Stimulated activated CD4-positive, alpha-beta T cell treated with anti-CD3 and anti-CD28 coated beads, Interleukin-4, amount 100 ng/mL, for 4 hours (primary cell): ENCODE measurements at places on chromosomes 6 and 20.
A peak's percentile ranks its signal among the peaks of the same experiment; 100 is the strongest.

DNA sequence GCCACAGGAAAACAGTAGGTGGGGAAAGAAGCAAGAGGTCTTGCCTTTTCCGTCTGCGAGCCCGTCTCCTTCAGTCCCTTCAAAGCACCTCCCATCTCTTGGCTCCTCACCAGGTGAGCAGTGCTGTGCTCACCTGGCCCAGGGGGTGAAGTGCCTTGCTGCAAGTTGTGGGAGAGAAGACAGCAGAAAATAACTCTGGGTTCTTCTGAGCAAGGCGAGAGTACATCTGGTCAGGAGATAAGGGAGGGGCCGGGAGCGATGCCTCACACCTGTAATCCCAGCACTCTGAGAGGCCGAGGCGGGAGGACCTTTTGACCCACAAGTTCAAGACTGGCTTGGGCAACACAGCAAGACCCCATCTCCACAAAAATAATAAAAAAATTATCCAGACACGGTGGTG is 35.6 kb upstream of the TGM3 start:
- no peak for DNase-seq

GRCh38 chr6:129672881-129673631 is 36.9 kb downstream of the ARHGAP18 start:
- peak; percentile 13 for DNase-seq

DNA sequence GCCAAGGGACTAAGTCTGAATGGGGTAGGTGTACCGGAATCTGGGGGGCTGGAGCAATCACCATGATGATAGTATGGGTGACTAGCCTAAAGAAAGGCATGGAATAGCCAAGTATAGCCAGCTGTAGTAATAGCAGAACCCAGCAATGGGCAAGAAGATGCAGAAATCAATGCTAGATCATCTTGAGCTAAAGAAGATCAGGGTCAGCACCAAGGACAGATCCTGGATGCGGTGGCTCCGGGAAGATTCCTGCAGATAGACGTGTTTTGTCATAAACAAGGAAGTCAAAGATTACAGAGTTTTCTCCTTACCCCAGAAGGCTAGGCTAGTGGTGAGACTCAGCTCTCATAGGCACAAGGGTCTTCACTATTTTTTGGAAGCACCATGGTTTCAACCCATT is 561.6 kb upstream of the CHD6 start:
- no peak for DNase-seq

DNA sequence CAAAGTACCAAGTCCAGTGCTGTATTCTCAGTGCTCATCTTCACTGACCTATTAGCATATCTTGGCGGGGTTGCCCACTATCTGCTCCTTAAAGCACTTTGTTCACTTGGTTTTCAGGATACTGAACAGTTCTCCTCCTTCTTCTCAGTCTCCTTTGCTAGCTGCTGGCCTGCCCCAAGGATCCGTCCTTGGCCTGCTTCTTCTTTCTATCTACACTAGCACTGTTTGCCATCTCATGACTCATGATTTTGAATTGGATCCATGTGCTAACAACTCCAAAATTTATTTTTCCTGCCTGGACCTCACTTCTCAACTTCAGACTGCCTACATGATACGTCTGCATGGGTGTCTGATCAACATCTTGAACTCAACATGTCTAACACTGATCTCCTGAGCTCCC is 15.5 kb downstream of the TPD52L1 start:
- DNase-seq, result no peak

- no peak for DNase-seq
These were observed 370.4 kb downstream of the PREX1 start for GRCh38 chr20:48457193-48458002.

DNA sequence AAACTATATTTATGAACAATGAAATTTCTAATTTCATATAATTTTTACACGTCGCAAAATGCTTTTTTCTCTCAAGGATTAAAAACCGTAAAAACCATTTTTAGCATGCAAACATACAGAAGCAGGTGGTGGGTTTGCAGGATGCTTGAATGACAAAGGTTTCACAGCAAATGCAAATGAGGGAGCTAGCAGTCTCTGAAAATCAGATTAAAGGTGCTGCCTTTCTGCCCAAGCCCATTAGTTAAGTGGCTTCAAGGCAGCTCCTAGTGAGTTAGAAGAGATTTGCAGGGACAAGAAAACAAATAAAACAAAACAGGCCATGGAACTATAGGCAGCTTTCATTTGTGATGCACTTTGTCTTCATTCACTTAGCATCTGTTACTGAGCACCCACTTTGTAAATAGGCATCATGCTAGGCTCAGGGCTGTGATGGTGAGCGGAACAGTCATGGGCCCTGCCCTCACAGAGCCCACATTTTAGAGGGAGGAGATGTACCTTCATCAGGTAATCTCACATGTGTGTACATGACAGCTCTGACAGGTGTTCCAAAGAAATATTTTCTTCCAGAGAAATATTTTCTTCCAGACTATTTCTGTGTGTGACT is 29.5 kb downstream of the NAPB start:
- DNase-seq, result no peak

DNA sequence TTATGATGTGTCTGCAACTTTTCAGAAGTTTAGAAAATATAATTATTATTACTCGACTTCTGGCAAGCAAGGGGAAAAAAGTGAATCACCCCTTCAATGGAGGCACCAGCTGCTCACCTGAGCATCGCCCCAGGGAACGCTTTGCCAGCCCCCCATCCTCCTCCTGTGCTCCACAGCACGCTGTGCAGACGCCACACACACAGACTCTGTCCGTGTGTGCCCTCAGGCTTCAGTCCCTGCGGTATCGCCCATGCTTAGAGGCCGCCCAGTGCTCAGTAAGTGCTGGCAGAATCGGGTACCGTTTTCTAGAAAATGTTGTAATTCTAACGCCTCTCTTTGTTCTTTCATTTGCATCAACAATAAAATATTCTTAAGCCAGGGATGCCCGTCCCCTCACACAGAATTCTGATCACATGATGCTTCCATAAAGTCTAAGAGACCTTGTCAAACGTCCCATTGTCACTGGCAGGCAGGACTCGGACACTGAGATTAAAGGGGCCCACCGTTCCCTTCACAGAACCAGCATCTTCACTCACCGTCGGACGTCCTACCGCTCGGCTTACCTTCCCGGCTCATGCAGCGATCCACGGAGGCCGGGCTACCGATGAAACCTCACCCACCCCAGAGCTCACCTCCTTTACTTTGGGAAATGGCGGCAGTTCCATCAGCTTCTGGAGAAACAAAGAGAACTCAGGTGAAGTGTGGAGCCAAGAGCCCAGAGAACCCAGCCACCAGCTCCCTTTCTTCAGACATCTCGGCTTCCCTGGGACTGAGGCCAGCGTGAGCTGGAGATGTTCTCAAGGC is 105.5 kb downstream of the DLL1 start:
- no peak for DNase-seq

- DNase-seq, result no peak
These were observed 737.0 kb upstream of the ADGRB3 start for GRCh38 chr6:67897998-67898607.

DNA sequence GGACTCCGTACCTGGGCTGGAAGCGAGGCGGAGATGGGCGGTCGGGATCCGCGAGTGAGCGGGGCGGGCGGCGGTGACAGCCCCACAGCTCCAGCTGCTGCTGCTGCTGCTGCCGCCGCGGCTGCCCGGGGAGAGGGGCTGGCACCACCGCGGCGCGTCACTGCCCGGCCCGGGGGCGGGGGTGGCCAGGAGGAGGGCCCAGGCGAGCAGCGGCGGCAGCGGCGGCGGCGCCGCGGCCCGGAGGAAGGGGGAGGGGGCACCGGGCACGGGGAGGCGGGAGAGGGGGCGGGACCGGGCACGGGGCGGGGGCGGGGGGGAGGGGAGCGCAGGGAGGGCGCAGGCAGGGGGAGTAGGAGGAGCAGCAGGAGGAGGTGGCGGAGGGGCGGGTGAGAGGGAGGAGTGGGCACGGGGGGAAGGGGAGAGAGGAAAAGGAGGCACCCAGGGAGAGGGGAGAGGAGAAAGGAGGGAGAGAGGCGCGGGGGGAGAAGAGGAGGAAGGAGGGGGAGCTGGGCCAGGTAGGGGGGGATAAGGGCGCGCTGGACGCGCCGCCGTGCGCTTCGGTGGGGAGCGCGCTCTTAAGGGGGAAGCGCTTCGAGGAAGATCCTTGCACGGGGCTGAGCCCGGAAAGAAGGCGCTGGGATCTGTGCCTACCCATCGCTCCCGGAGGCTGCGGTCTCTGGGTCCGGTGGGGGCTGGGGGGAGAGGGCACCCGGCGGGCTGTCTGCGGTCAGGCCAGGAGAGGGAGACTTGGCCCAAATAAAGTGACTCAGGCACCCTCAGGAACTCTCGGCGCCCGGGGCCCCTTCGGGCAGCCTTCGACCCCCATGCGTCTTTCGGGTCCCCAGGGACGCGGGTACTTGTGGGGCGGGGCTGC is 101.5 kb downstream of the NOL4L start:
- DNase-seq, result peak; percentile 56

GRCh38 chr6:45072673-45073072 is 255.5 kb upstream of the RUNX2 start:
- no peak for DNase-seq

GRCh38 chr20:2302384-2303060 is 6.7 kb downstream of the TGM3 start:
- DNase-seq, result no peak

DNA sequence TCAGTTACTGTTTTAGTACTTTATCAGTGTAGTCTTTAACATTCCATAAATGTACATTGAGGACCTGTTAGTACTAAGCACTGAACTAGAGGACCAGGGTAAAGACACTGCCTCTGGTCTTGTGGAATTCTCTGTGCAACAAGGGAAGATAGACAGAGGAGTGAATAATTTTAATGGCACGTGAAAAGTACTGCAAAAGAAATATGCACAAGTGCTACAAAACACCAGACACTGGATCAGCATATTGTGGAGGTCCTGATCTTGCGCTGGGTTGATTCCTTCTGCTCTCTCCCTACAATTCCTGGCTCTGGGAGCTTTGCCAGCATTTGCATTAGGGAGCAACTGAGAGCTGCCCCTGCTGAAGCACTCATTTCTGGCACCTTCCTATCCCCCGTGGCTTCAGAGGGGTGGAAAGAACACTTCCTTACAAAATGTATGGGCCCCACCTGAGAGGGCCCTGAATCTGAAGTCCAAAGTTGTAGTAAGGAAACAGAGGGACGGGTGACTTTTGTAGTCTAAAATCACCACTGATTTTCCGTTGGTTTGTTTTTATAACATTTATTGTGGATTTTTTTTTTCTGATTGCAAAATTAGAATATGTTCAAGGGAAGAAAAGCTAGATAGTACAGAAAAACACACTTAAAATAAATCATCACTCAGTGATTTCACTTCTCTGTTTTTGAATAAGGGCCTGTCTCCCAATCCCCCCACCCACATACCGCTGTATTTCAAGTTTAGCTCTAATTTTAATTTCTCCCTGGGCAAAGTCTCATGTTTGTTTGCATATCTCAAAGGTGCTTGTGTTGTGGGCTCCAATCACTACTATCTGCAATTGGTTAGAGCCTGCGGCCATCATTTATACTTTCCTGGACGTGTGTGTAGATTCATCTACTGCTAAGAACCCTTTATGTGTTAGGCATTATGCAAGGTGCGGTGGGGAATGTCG is 4.9 kb downstream of the PKIG start:
- DNase-seq, result no peak

DNA sequence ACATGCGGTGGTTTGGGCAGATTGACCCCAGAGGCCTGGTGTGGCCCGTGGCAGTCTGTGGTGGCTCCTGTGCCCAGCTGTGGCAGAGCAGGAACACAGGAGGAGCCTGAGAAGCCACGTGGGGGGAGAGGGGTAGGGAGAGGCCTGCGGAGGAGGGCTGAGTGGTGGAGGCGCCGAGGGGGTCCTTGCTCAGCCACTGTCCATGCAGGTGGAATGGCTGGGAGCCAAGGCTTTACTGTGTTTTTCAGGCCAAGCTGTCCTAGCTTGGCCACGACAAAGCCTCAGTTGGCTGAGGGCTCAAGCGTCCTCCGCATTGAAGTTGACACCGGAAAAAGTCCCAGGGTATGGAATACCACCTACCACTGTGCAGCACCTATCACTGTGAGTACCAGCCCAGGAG is 107.0 kb downstream of the VEGFA start:
- DNase-seq, result no peak

DNA sequence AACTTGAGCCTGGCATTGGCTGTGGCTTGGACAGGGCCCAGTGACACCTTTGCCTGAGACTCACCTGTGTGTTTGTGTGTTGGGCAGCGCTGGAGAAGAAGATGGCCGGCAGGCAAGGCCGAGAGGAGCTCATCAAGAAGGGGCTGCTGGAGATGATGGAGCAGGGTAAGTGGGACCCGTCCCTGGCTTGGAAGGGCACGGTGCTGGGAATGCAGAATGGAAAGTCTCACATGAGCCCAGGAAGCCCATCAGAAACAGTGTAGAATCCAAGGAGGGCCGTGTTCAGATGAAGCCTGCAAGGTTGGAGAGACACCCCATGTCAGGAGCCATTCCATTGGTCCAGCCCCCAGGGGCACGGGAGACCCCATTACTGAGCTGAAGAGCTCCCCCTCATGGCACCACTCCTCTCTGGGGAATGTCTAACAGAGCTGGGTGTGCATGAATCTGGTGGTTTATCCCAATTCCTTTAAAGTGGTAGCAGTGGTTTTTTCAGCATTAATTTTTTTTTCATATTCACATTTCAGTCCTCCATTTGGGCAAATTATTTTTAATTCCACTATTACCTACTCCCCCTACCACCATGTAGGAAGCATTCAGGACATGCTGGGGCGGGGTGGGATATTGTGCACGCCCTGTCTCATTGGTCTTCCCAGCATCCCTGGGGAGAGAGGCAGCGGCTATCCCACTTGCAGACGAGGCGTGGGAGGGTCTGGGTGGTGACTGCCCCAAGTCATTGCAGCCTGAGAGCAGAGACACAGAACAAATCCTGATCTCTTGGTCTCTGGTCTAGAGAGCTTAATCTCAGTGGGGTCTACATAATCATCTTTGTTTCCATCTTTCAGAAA is 143.6 kb downstream of the PHACTR3 start:
- no peak for DNase-seq

GRCh38 chr6:6570929-6571671 is 17.4 kb upstream of the LY86 start:
- DNase-seq, result no peak

GRCh38 chr6:14883921-14884320 is 361.9 kb upstream of the JARID2 start:
- no peak for DNase-seq

DNA sequence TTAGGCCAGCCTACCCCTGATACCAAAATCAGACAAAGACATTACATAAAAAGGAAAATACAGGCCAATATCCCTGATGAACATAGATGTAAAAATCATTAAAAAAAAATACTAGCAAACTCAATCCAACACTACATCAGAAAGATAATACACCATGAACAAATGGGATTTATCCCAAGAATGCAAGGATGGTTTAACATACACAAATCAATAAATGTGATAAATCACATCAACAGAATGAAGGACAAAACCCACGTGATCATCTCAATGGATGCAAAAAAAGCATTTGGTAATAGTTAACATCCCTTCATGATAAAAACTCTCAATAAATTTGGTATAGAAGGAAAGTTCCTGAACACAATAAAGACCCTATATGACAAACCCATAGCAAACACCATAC is 63.8 kb downstream of the SLC22A2 start:
- no peak for DNase-seq

GRCh38 chr6:111204305-111204704 is 117.0 kb downstream of the SLC16A10 start:
- DNase-seq, result no peak
